ENCODE measurements at places on chromosomes 16 and 17. TPM values are rescaled to one million over a fixed set of nuclear protein-coding genes. Genes with fewer than 3 reads are reported as not detected.

- H3K36me3 ChIP-seq: no peaks in the 10 kb centered on the region
- DNase-seq: no peak
- no peak overlapping the region for H3K27ac ChIP-seq
Measured at GRCh38 chr17:15213381-15214087, 51.6 kb downstream of the PMP22 start.

- no peaks in the 10 kb centered on the region for H3K36me3 ChIP-seq
- H3K27me3 ChIP-seq: no peaks in the 10 kb centered on the region
- no peak overlapping the region for H3K27ac ChIP-seq
- DNase-seq: no peak
Measured at GRCh38 chr16:11240636-11241473, 15.1 kb downstream of the SOCS1 start.

- peaks cover 9% of the 10 kb centered on the region for H3K4me1 ChIP-seq
- H3K4me3 ChIP-seq: no peak overlapping the region
- H3K36me3 ChIP-seq: no peaks in the 10 kb centered on the region
Measured at GRCh38 chr17:45385331-45385997, 47.2 kb downstream of the ARHGAP27 start.

- peaks cover 1% of the 10 kb centered on the region for H3K36me3 ChIP-seq
- no peak overlapping the region for H3K27ac ChIP-seq
- no peak overlapping the region for H3K4me3 ChIP-seq
- DNase-seq: no peak
Measured at GRCh38 chr16:68365167-68365817, 54.5 kb downstream of the PRMT7 start.

DNA sequence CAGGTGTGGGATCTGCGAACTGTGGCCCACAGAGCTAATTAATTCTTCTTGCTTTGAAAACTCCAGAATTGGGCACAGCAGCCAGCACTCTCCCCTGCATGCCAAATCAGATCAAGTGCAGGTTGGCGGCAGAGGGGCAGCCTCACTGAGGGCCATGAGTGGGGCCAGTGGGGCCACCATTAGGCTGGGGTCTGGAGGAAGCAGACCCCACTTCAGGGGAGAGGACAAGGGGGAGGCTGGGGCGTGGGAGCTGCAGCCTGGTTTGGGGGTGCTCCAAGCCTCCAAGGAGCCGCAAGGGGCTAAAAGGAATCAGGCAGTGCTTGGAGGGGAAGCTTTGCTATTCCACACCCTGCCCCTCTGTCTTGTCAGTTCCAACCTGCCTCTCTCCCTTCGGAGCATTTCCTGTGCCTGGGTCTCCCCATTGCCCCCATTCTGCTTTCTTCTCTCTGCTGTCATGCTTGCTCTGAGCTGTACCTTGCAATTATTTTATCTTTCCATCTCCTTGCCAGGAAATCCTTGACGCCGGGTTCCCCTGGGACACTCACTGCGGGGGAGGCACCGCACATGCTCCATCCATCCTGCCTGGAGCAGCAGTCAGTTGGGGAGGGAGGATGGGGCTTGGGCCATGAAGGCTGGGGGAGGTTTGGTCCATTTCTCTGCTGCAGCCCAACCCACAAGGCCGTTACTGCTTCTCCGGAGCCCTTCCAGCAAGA, 3.3 kb upstream of the ABCC3 start:
- peaks cover 32% of the 10 kb centered on the region for H3K4me1 ChIP-seq
- H3K36me3 ChIP-seq: no peaks in the 10 kb centered on the region
- H3K27ac ChIP-seq: no peak overlapping the region
- DNase-seq: no peak
- H3K4me3 ChIP-seq: no peak overlapping the region

DNA sequence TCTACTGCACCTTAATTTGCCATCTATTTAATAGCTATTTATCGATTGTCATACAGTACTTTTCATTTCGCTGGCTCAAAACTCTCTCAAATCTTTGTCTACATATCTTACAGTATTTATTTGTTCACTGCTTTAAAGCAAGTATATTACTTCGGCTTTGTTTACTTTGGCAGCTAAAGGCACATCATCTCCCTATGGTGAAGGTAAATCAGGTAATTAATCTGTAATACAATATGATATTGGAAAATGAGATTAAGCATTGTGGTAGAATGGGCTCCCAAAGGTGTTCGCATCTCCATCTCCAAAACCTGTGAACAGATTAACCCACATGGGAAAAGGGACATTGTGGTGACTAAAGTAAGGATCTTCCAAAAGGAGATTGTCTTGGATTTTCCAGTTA, 6.5 kb downstream of the TMEM170A start:
- peaks cover 41% of the 10 kb centered on the region for H3K4me1 ChIP-seq
- no peak overlapping the region for H3K4me3 ChIP-seq
- no peaks in the 10 kb centered on the region for H3K27me3 ChIP-seq
- no peak overlapping the region for H3K27ac ChIP-seq

- no peaks in the 10 kb centered on the region for H3K36me3 ChIP-seq
- DNase-seq: no peak
- H3K4me3 ChIP-seq: no peak overlapping the region
Measured at GRCh38 chr16:27205423-27206065, 2.2 kb downstream of the KDM8 start.

Gene TMEM238L
- not detected for total RNA-seq

Gene C17orf100
- 6.1 TPM for total RNA-seq

Data from mesothelial cell of epicardium (in vitro differentiated cells).